CD4-positive, alpha-beta memory T cell (primary cell): ENCODE measurements at places on chromosomes 2 and 18. TPM values are rescaled to one million over a fixed set of nuclear protein-coding genes. Genes with fewer than 3 reads are reported as not detected.
A peak's percentile ranks its signal among the peaks of the same experiment; 100 is the strongest.

DNA sequence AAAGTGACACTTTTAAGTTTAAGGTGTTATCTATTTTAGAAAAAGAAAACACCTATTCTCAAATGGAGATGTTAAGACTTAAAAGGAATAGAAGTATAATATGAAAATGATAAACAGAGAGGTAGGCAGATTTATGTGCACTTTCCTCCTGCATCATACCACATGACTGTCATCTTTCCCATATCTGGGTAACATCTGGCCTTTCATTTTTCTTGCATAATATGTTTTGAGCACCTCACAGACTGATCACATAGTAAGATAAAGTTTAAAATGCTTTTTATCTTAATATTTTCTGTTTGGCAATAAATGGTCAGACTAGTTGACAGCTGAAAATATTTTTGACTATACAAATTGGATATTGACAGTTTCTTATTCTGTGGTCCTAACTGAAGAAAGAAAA, 1852.1 kb upstream of the PIK3C3 start:
- H3K4me1 ChIP-seq = no peaks in the 10 kb centered on the region
- no peak overlapping the region for H3K27ac ChIP-seq
- no peak overlapping the region for H3K4me3 ChIP-seq
- no peaks in the 10 kb centered on the region for H3K27me3 ChIP-seq

- DNase-seq = no peak
- H3K27ac ChIP-seq = peak overlapping the region; percentile 24
- peaks cover 55% of the 10 kb centered on the region for H3K4me1 ChIP-seq
- H3K36me3 ChIP-seq = peaks cover 22% of the 10 kb centered on the region
Measured at GRCh38 chr2:237732790-237733381, 65.7 kb upstream of the RBM44 start.

- DNase-seq = no peak
- H3K4me1 ChIP-seq = no peaks in the 10 kb centered on the region
- H3K36me3 ChIP-seq = no peaks in the 10 kb centered on the region
- H3K4me3 ChIP-seq = no peak overlapping the region
Measured at GRCh38 chr2:63555931-63556330, 32.3 kb downstream of the WDPCP start.

GRCh38 chr2:239399921-239400595, 762 bp downstream of the HDAC4 start:
- no peaks in the 10 kb centered on the region for H3K27me3 ChIP-seq
- peaks cover 30% of the 10 kb centered on the region for H3K4me1 ChIP-seq
- DNase-seq = peak; percentile 22
- H3K36me3 ChIP-seq = no peaks in the 10 kb centered on the region

DNA sequence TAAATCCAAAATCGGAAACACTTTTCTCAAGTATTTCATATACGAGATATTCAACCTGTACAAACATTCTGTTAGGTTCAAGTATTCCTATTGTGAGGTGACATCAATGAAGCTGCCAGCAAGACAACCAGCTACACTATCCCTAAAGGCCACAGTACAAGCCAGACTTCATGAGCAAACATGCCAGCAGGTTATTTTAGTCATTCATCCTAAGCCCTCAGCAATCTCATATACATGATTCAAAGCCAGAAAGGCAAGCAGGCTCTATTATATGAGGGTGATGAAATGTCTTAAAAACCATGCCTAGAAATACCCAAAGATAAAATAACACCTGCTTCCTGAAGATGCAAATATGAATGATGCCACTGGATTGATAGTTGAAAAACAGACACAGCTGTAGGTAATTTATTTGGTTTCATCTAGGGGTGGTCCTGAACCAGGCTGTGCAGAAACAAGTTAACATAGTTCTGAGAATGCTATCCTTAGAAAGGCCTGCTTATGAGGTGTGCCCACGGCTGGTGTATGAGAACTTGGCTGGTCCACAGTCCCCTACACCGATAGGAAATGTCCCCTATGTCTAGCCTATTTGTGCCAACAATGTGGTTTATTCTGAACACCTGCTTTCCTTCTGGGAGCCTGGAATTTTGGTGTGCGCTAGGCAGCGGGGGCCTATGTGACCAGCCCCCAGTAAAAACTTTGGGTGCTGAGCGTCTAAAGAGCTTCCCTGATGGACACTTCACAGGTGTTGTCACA, 48.2 kb upstream of the KIDINS220 start:
- no peaks in the 10 kb centered on the region for H3K27me3 ChIP-seq
- H3K4me3 ChIP-seq = no peak overlapping the region
- H3K27ac ChIP-seq = no peak overlapping the region
- DNase-seq = no peak
- no peaks in the 10 kb centered on the region for H3K4me1 ChIP-seq

DNA sequence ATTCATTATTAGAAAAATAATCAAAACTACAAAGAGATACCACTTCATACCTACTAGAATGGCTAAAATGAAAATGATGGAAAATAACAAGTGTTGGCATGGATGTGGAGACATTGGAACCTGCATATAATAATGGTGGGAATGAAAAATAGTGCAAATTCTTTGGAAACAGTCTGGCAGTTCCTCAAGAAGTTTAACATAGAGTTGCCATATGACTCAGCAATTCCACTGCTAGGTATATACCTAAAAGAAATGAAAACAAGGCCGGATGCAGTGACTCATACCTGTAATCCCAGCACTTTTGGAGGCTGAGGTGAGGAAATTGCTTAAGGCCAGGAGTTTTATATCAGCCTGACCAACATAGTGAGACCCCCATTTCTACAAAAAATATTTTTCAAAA, 41.6 kb upstream of the ACYP2 start:
- no peak overlapping the region for H3K4me3 ChIP-seq
- H3K4me1 ChIP-seq = peaks cover 6% of the 10 kb centered on the region
- DNase-seq = no peak
- H3K36me3 ChIP-seq = no peaks in the 10 kb centered on the region
- H3K27me3 ChIP-seq = no peaks in the 10 kb centered on the region

Gene GALR1
- not detected for total RNA-seq

Gene SPHKAP
- total RNA-seq = not detected

Gene HOXD4
- total RNA-seq = not detected

Gene REG3G
- not detected for total RNA-seq
